ENCODE measurements at places on chromosomes 1 and 21. TPM values are rescaled to one million over a fixed set of nuclear protein-coding genes. Genes with fewer than 3 reads are reported as not detected.

MROH9 gene
- not detected for total RNA-seq

EVA1B gene
- total RNA-seq, result 18.3 TPM

IFI44L gene
- 0.10 TPM for total RNA-seq

OR2T29 gene
- not detected for total RNA-seq

ADAMTS5 gene
- not detected for total RNA-seq

RGS13 gene
- not detected for total RNA-seq

TCHH gene
- 0.19 TPM for total RNA-seq

CCDC185 gene
- 0.13 TPM for total RNA-seq

LRIG2 gene
- 2.8 TPM for total RNA-seq

Data from A549 treated with CpdA at 1 μM for 4 hours (cell line).